Fibroblast of lung (primary cell): ENCODE measurements at places on chromosomes 6 and 20.

DNA sequence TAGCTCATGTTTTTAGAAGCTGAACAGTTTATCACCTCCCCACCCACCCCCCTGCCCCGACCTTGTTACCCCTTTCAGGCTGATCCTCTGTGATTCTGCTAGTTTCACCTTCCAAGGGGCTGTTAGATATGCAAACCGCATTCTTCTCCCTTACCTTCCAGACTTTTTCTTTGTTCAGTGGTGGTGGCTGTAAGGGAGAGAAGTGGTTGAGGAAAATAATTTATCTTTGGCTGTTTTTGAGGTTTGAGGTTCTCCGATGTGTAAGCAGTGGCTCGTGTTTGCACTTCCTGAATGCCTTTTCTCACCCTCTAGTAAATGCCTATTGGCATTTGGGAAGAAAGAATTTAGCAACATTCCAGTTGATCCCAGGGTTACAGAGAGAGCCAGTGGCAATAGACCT lies 69.4 kb upstream of the KCNG1 start:
- no peak for DNase-seq

DNA sequence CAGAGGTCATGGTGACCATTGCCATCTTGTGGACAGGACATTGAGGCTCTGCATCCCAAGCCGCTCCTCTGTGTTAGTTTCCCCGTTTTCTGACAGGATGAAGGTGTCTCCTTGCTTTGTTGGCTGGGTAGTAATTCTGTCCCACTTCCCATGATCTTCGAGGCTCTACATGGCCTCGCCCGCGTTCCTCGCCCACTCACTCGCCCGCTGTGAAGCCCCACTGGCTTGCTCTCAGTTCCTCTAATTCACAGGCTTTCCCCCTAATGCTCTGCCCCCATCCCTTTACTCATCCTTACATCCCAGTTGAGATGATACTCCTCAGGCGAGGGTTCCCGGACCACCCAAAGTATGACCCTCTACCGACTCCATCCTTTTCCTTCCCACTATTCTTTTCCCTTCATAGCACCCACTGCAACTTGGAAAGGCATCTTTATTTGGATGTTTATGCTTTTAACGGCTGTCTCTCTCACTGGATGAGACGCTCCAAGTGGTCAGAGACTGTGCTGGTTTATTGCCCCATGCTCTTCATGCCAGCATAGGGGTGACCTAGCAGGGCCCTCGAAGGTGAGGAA lies 511 bp upstream of the SLC35B2 start:
- DNase-seq = no peak

GRCh38 chr6:6920987-6921313 lies 186.8 kb upstream of the RREB1 start:
- DNase-seq = no peak

GRCh38 chr6:148144917-148145521 lies 197.6 kb upstream of the SASH1 start:
- DNase-seq = peak; percentile 61

DNA sequence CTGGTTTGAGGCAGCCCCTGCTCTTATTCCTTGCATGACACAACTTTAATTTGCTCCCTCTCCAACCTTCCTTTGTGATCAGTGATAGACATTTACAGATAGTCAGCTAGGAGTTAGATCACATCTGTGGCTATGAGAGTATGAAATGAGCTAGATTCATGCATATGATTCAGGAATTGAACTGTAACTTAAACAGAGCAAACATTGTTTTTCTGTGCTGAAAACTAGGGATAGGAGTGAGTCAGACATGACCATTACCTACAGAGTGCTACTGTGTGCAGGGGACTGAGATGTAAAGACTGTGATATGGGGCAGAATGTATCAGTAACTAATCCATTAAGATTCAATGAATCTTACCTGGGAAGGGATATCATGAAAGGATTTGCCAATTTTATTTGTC lies 279.4 kb upstream of the SPTLC3 start:
- DNase-seq = no peak
